PC-9 (cell line): ENCODE measurements at places on chromosomes 1 and 21.

DNA sequence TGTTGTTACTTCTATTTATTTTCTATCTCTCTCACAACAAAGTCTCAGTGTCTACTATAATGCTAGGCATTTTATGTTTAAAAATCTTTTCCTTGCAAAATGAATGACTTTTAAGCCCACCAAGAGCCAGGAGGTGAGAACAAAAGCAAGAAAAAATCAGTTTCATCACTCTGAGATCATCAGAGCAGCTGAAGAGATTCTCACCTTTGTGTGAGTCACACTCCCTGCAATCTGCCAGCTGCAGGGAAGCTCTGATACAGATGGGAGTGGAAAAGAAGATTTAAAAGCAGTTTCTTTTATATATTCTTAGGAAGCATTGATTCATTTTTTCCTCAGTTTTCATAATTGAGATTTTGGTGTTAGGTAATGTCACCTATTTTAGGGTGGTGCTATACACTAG, 107.6 kb downstream of the LHX9 start:
- no peak for DNase-seq

- DNase-seq, result peak; percentile 97
Measured at GRCh38 chr1:223845810-223846682, at the start of gene TP53BP2. TSS of gene TP53BP2 (minus strand) at chr1:223845947. CDS start at chr1:223845680, 267 bp downstream.

DNA sequence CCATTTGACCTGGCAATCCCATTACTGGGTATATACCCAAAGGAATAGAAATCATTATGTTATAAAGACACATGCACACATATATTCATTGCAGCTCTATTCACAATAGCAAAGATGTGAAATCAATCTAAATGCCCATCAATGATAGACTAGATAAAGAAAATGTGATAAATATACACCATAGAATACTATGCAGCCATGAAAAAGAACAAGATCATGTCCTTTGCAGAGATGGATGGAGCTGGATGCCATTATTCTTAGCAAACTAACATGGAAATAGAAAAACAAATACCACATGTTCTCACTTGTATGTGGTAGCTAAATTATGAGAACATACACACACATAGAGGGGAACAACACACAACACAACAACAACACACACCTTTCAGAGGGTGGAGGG, 248.5 kb downstream of the PCP4 start:
- DNase-seq, result no peak

DNA sequence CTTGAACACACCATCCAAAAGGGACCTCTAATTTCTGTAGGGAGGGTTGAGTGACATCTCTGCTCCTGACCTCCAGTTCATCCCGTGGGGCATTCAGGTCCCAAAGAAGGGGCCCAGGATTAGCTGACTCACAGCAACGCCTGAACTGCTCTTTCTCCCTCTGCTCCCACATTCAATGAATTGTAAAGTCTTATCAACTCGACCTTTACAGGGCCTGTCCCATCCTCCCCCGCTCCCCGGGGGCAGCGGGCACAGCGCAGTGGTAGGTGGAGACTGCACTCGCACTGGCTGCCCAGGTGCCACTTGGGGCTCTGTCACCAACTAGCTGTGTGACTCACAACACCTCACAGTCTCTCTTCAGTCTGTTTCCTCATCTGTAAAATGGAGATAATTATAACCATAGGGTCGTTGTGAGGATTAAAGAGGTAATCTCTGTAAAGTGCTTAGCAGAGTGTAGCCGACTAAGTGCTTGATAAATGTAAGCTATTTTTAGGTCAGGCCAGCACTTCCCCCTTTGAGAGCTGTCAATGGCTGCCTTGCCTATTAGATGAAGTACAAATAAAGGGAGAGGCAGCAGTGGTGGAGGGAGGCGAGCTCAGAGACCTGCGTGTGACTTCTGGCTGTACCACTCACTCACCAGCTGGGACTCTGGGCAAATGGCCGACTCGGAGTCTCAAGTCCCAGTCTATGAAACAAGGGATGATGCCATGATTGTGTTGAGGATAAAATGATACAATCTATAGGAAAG, 637 bp upstream of the MYBPHL start:
- DNase-seq, result no peak

DNA sequence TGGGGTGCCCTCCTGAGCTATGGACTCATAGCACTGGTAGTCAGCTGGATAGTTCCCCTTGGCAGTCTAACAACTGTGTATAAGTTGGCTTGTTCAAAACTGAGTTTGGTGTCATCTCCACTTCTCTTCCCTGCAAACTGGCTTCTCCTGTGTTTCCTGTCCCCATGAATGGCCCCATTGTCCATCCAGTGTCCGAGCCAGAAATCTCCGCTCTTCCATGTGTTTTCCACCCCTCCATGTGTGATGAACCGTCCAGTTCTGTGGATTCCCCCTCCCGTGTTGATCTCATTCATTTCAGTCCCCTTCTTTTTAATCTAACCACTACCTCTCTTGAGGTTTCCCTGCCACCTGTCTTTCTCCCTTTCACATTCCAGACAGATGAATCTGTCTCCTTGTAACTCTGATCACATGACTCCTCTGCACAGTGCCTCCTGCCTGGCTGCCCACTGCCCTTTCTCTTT, 195.7 kb downstream of the ROR1 start:
- peak; percentile 43 for DNase-seq

GRCh38 chr1:41238311-41238988, 3.7 kb downstream of the SCMH1 start:
- peak; percentile 55 for DNase-seq

- no peak for DNase-seq
Measured at GRCh38 chr1:32652244-32652962, 1.4 kb downstream of the RBBP4 start.

- no peak for DNase-seq
Measured at GRCh38 chr1:230517786-230518185, 91.7 kb upstream of the PGBD5 start.
